ENCODE measurements at places on chromosomes 7 and 10.

GRCh38 chr10:70302292-70302691, 18.5 kb upstream of the NPFFR1 start:
- no peak for DNase-seq

DNA sequence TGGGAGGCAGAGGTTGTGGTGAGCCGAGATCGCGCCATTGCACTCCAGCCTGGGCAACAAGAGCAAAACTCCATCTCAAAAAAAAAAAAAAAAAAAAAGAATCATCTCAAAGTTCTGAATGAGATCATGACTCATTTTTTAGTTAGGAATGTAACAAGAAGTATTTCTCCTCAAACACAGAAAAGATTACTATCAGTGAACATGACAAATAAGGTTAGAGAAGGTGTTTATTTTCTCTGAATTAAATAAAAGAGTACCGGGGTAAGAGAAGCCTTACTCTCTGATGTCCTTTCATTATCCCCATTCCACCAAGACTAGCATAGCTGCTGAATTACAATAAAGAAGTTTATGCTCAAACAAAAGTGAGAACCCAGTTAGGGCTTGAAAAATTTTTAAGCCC, 50.1 kb downstream of the IPMK start:
- DNase-seq, result no peak

DNA sequence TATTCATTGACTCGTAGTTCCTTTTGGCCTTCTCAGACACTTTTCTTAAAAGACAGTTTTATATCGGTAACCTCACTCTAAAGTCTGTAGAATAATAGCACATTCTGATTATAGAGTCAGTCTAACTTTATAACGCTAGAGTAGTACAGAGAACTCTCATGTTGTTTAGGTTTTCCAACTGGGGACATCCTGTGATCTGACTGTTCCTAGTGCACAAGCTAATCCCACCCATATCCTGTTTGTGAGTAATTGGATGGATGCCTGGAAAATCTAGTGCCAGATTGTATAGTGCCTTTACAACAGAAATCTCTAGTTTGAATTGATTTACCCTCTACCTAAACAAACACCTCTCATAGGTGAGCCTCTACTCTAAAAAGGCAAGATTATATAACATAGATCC, 107.4 kb downstream of the ZEB1 start:
- no peak for DNase-seq

GRCh38 chr10:78570633-78571235, 498.0 kb upstream of the ZMIZ1 start:
- DNase-seq, result no peak

- no peak for DNase-seq
Observed at GRCh38 chr7:29864656-29865055, 58.3 kb downstream of the WIPF3 start.

- no peak for DNase-seq
Observed at GRCh38 chr10:28054228-28054860, 55.5 kb upstream of the ODAD2 start.

DNA sequence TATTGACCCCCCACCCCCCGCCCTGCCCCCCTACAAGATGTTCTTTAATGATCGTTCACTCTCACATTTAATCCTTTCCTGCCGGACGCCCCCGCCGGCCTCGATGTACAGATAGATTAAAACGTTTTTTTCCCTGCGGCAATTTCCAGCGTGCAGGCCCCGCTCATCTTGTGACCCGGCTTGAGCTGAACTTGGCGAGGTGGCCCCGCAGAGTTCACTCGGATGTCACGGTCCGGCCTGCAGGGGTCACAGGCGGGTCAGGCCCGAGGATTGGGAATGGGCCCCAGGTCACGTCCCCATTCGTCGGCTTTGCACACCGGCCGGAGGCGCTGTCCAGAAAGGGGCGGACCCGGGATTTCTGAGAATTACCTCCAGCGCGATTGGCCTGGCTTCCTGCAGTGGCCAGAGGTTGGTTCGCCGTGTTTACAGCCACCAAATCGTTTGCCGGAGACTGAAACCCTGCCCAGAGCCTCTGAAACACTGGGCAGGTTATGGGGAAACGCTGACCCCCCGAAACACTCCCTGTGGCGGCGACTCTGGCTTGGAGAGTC, 1.9 kb upstream of the CYP26A1 start:
- no peak for DNase-seq

DNA sequence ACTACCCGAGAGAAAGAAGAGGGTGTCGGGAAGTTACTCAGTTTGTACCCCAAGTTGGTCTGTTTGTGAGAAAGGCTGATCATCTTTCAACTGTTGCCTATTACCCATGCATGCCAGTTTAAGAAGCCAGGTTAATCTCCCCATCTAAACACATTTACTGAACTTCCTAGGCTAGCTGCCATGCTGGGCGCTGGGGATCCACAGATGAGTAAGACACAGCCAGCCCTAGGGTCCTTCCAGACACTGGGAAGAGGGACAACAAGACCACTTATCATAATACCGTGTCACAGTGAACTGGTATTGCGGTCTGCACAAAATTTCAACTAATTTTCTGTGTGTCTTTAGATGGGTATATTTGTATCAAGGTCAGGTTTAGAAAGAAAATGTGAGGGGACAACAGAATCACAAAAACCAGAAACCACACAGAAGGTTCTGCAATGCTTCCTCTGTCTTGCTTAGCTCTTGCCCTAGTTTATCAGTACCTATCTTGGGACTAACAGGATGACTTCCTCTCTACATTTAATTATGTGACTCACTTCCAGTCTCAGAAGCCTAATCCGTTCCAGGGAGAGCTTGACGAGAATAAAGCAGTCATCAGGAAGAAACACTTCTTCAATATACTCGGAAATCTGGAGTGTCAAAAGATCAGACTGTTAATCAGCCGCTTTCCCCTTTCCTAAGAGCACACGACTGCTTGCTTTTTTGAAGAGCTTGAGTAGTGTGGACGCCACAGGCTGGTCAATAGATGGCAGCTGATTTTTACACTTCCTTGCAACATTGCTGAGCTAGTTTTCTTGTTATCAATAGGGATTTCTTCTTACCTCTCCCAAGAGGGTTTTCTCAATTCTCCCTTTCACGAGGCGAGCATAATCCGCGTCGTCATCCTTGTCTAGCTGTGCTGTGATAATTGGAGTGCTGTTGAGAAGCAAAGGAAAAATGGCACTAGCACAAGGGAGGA, 45.7 kb downstream of the POLR3A start:
- no peak for DNase-seq

GRCh38 chr7:107213193-107213788, 44.5 kb downstream of the HBP1 start:
- no peak for DNase-seq

- DNase-seq, result no peak
Observed at GRCh38 chr7:41567731-41568114, 135.2 kb downstream of the INHBA start.

- no peak for DNase-seq
Observed at GRCh38 chr10:29540016-29540415, 94.8 kb downstream of the SVIL start.

GRCh38 chr7:156238366-156239133, 402.0 kb upstream of the RNF32 start:
- no peak for DNase-seq

- DNase-seq, result no peak
Observed at GRCh38 chr10:43323245-43323644, 48.2 kb upstream of the FXYD4 start.

- no peak for DNase-seq
Observed at GRCh38 chr7:131563918-131564317, 7.5 kb upstream of the PODXL start.

DNA sequence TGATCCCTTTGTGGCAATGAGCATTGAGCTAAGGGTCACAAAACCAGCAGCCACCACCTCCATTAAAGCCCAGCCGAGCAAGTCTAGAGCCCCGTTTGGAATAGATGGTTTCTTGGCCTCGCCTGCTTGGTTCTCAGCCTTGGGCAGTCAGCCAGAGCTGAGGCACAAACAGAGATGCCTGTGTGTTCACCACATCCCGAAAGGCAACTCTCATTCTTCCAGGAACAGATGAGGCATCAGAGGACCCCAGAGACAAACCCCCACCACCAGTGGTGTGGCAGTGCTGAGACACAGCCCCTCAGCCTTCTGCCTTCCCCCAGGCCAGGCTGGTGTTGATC, 203.3 kb upstream of the ZMIZ1 start:
- DNase-seq, result no peak

DNA sequence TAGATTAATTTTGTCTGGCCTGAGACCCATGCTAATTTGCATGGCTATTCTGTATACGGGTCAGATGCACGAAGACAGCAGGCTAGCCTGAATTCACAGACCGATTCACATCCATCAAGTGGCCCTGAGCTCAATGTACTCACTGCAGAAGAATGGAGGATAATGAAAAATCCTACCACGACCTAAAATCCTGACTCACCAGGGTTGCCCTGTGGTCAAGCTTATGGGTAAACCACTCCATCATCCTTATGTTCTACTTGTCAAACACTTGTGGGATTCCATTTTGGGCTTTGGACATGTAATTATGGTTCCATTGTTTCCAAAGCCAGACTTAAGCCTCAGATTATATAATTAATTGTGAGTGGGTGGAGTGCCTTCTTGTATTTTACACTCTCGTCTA, 110.4 kb upstream of the ZNF438 start:
- no peak for DNase-seq

DNA sequence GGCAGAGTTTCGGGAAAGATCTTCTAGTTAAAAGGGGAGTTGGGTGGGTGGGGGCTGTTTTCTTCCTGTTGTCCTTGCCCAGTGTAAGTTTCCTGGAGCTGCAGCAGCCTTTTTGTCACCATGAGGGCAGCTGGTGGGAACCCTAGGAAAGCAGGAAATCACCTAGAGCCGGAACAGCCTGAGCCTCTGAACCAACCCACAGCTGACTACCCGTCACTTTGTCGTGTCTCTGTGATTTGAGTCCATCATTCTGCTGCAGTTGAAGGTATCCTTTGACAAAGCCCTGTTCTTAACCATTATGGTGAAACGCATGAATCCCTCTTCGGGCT, 1.2 kb upstream of the C10orf143 start:
- DNase-seq, result no peak

DNA sequence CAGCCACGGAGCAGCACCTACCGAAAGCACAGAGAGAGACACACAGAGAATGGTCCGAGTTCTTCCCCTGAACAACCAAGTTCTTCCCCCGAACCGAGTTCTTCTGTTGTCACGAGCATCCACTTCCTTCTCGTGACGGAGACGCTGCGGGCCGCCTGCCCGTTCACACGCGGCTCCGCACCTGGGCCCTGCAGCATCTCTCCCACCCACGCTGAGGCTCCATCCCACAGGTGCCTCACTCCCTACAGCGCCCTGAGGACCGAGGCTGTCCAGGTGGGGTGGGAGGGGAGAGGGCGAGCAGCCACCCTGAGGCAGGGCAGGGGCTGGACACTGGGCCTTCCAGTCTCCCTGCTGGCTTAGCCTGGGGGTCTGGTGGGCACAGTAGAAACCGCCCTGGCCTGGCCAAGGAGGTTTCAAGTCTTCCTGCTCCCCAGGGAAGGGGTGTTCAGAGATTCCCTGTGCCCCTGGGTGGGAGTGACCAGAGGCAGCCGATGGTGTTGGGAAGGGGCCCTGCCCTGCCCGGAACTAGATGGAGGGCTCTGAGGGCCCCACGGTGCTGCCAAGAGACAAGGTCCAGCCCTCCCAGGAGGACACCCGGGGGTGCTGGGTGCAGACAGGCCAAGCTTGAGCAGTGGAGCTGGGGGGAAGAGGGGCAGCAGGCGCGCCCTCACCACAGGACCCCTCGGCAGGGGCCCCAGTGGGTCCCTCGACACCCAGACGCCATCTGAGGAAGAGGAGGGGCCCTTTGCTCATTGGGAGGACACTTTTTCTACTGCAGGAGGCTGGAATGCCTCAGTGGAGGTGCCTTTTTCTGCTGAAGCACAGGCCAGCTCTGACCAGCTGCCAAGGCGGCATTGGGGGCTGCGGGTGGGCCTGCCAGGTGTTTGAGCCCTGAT, 5.2 kb upstream of the NKX6-2 start:
- no peak for DNase-seq

- DNase-seq, result no peak
Observed at GRCh38 chr7:46468753-46469356, 547.8 kb upstream of the IGFBP3 start.

GRCh38 chr10:128602183-128602582, 476.0 kb upstream of the MKI67 start:
- DNase-seq, result no peak

- no peak for DNase-seq
Observed at GRCh38 chr10:47081264-47081663, 170.0 kb downstream of the PTPN20 start.

DNA sequence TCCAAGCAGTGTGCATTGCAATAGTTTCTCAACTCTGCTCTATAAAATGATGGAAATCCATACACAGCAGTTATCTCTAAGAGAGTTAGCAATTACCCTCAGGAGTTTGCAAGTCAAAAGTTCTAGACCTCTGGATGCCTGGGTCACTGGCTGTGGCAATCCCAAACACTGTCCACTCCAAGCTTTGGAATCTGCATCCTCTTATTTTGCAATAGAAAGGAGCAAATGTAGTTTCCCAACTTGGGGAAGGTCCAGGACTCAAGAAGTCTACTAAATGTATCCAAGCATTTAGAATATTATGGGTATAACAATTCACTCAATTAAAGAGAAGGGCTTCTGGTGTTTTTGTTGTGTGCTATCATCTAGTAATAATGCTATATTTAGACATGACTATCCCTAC, 131.3 kb upstream of the NRP1 start:
- no peak for DNase-seq

GRCh38 chr7:88835147-88835728, 39.7 kb upstream of the TEX47 start:
- DNase-seq, result no peak

DNA sequence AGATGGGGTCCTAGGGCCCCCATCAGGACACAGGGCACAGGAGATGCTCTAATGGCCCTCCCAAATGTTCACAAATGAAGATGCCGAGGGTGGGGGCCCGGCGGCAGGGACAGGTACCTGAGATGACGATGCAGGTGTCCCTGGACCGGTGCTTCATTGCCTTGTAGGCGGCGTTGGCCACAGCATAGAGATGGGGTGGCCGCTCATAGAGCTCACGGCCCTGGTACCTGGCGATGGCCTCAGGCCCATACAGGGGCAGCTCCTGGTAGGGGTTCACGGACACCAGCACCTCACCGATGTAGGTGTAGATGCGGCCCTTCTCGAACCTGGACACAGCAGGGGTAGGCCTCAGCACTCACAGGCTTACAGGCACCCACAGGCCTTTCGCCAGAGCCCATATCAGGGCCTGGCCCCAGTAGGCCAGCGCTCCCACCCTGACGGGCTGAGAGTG, 2.0 kb downstream of the MYO1G start:
- no peak for DNase-seq

DNA sequence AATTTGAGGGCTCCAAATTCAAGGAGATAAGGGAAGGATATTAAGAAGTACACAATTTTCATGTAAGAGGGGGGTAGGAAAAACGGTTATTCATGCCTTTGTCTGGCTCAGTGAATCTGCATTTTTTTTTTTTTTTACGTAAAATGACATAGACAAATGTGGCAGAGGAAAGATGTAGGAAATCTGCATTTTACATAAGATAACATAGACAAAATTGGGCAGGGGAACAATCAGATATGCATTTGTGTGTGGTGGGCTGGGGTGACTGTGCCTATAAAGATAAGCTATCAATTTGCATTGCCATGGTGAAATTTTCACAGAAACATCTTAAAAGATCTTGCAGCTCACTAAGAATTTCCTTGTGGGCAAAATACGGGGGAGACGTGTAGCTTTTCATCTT, 92.7 kb upstream of the GPR141 start:
- no peak for DNase-seq
